Stimulated activated CD8-positive, alpha-beta memory T cell treated with anti-CD3 and anti-CD28 coated beads, Interleukin-2, amount 100 ng/mL, for 1 hour (primary cell): ENCODE measurements at places on chromosomes 13 and 19.

- no peak for DNase-seq
Measured at GRCh38 chr19:31262725-31263191, 86.5 kb downstream of the TSHZ3 start.

DNA sequence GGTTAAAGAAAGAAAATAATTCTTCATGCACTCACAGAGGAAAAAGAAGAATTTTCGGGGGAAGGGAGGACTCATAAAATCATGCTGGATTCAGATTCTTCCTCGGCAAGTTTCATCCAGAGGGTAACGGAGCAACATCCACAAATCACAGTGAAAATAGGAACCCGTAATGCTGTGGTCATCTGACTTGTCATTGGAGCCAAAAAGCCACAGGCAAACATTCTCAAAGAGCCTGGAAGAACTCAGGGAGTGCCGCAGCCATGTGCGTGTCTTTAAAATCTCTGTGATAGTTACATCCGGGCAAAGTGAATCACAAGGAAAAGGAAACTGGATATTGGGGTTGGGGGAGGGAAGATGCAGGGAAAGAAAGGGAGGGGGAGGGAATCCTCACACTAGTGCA is 33.0 kb upstream of the VSTM2B start:
- no peak for DNase-seq

DNA sequence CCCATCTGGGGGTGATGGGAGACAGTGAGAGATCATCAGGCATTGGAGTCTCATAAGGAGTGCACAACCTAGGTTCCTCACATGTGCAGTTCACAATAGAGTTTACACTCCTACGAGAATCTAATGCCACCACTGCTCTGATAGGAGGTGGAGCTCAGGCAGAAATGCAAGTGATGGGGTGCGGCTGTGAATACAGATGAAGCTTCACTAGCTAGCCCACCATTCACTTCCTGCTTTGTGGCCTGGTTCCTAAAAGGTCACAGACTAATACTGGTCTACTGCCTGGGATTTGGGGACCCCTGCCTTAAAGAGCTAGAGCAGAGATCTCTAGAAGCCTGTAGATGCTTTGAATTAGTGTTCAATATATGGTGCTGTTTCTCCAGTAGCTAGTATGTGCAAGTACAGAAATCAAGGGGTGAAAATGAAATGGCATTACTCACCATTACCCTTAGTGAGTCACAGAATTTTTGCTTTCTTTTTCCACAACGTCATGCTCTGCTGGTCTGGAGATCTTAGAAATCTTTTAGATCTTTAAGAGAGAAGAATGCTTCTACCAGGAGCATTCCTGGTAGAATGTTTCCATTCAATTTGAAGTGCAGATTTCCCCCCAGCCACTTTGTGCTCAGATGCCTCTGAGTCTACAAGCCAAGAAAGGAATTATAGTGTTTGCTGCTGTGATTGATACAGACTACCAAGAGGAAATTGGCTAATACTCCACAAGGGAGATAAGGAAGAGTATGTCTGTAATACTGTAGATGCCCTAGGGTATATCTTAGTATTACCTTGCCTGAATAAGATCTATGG is 2301.2 kb downstream of the PCDH9 start:
- no peak for DNase-seq

GRCh38 chr19:40326201-40326600 is 22.0 kb downstream of the C19orf47 start:
- no peak for DNase-seq

GRCh38 chr13:29706923-29707322 is 111.4 kb upstream of the SLC7A1 start:
- no peak for DNase-seq

DNA sequence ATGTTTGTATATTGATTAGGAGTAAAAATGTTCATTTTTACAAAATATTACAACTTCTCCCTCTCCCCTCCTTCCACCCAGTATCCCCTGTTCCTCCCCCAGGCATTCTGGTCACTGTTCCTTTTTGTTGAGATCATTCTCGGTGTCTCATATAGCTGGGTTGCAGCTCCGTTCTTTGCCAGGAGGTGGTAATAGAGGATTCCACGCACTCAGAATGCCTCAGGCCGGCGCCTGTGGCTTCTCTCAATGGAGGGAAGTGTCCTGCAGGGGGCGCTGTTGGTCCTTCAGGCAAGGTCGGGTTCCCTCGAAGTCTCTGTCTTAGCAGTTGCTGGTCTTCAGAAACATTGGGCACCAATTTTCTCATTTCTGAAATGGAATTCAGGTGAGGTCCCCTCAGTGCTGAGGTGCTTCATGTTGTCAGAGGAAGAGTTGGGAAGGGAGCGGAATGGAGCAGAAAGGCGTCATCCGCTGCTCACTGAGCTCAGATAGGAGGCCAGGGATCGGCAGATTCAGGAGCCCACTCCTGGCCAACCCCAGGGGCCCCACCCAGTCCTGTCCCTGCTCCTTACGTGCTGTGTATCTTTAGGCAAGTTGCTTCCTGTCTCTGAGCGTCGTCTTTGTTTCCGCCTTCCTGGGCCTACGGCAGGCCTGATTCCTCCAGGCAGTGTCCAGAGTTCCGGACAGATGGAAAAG is 10.3 kb upstream of the GARIN5A start:
- DNase-seq, result no peak

- DNase-seq, result no peak
Measured at GRCh38 chr19:18807861-18808331, 16.8 kb upstream of the COMP start.

DNA sequence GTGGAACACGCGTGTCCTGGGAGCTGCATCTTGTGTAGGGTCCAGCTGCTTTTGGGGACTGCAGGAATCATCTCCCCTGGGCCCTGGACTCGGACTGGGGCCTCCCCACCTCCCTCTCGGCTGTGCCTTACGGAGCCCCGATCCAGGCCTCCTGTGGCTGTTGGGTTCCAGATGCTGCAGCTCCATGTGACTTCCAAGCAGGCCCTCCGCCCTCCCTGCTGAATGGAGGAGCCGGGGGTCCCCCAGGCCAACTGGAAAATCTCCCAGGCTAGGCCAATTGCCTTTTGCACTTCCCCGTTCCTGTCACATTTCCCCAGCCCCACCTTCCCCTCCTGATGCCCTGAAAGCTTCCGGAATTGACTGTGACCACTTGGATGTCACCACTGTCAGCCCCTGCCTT is 6.2 kb upstream of the PGLS start:
- DNase-seq, result no peak

DNA sequence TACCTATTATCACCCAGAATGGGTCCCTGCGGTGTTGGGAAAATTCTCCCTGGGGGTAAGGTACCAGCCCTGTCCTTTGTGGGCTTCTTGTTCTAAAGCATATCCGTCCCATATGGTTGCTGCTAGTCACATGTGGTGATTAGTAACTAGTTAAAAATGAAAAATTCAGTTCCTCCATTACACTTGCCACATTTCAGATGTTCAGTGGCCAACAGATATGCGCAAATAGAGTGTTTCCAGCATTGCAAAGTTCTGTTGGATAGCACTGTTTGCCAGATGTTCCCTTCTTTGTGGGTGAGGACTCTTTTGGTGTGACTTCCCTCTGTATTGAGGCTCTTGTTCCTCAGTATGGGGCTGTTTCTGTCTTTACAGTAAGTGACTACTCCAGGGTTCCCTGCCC is 3.8 kb downstream of the CNOT3 start:
- DNase-seq, result no peak
